Mesenchymal stem cell (in vitro differentiated cells and primary cell): ENCODE measurements at places on chromosomes 5 and 9.

GRCh38 chr5:98768160-98768959, 5.1 kb upstream of the RGMB start:
- peaks cover 19% of the 10 kb centered on the region for H3K36me3 ChIP-seq
- H3K27me3 ChIP-seq: no peaks in the 10 kb centered on the region
- peak overlapping the region; percentile 70 for H3K27ac ChIP-seq
- DNase-seq: peak; percentile 78

- peak overlapping the region; percentile 69 for H3K27ac ChIP-seq
- H3K27me3 ChIP-seq: no peaks in the 10 kb centered on the region
- DNase-seq: no peak
- peaks cover 13% of the 10 kb centered on the region for H3K36me3 ChIP-seq
- peaks cover 2% of the 10 kb centered on the region for H3K4me1 ChIP-seq
Measured at GRCh38 chr5:75348241-75348640, 11.2 kb downstream of the HMGCR start.

- H3K27ac ChIP-seq: no peak overlapping the region
- H3K4me1 ChIP-seq: peaks cover 26% of the 10 kb centered on the region
- no peaks in the 10 kb centered on the region for H3K36me3 ChIP-seq
- H3K4me3 ChIP-seq: no peak overlapping the region
- H3K27me3 ChIP-seq: no peaks in the 10 kb centered on the region
- DNase-seq: no peak
Measured at GRCh38 chr5:150583541-150584225, 56.8 kb upstream of the SYNPO start.

DNA sequence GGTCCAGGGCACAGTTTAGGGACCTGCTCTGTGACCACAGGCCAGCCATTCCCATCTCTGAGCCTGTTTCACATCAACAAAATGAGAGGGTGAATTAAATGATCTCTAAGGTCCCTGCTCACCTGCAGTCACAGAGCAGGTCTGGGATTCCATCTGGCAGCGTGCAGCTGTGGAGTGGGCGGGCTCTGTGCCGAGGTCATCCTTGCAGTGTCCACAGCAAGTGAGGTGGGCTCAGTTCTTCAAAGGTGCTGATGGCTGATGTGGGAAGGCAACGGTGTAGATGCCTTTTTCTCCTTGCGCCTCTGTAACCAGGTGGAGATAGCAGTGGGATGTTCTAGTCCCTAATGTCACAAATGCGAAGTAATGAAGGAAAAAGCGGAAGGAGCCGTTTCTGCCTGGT, 11.9 kb downstream of the OR2V1 start:
- no peak overlapping the region for H3K4me3 ChIP-seq
- H3K27ac ChIP-seq: no peak overlapping the region
- H3K4me1 ChIP-seq: peaks cover 3% of the 10 kb centered on the region
- no peaks in the 10 kb centered on the region for H3K36me3 ChIP-seq
